CD4-positive, alpha-beta memory T cell (primary cell): ENCODE measurements at places on chromosomes 4 and X. TPM values are rescaled to one million over a fixed set of nuclear protein-coding genes. Genes with fewer than 3 reads are reported as not detected.

- no peak overlapping the region for H3K4me3 ChIP-seq
- DNase-seq, result peak; percentile 8
- no peaks in the 10 kb centered on the region for H3K4me1 ChIP-seq
These were observed 215.3 kb upstream of the TTC29 start for GRCh38 chr4:147160908-147161513.

GRCh38 chr4:17531538-17532285, 16.7 kb downstream of the CLRN2 start:
- H3K4me3 ChIP-seq, result no peak overlapping the region
- H3K36me3 ChIP-seq, result no peaks in the 10 kb centered on the region
- peaks cover 11% of the 10 kb centered on the region for H3K27me3 ChIP-seq

- no peaks in the 10 kb centered on the region for H3K4me1 ChIP-seq
- H3K27me3 ChIP-seq, result no peaks in the 10 kb centered on the region
- no peaks in the 10 kb centered on the region for H3K36me3 ChIP-seq
- DNase-seq, result no peak
- H3K27ac ChIP-seq, result no peak overlapping the region
- no peak overlapping the region for H3K4me3 ChIP-seq
These were observed 244.6 kb upstream of the TET2 start for GRCh38 chr4:104901961-104902605.

DNA sequence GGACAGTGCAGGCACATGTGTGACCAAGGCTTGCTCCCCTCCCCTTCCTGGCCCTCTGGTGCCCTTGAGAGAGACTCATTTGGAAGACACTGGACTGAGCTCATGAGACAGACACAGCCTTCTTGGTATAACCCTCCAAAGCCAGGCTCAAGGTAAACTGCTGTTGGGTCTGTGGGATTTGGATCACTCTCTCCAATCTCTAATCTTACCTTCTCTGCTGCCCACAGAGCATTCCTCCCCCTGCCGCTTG, 105.0 kb upstream of the MAMLD1 start:
- no peak overlapping the region for H3K27ac ChIP-seq
- DNase-seq, result no peak
- H3K4me3 ChIP-seq, result no peak overlapping the region
- H3K4me1 ChIP-seq, result peaks cover 8% of the 10 kb centered on the region
- H3K27me3 ChIP-seq, result no peaks in the 10 kb centered on the region

DNA sequence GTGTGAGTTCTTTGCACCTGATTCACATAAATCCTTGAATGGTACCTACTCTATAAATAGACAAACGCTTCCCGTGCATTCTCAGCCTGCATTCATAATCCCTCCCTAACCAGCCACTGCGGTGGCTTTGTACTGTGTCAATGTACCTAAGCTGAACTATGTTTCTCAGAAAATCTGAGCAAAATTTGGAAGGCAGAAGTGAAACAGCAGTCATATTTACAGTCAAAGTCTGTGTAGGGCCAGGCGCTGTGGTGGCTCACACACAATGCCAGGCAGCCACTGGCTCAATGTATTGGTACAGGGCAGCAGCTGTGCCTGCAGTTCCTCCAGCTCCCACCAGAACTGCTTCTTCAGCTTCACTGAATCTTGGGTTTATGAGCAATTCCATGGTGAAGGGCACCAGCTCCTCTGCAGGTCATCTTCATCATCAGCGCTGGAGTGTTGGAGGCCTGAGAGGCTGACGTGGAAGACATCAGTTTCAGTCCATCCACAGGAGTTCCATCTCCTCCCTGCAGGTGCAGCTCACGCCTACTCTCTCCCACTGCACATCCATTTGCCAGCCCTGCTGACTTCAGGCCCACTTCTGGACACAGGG, 32.3 kb upstream of the IRF2 start:
- no peak overlapping the region for H3K27ac ChIP-seq
- no peak for DNase-seq
- no peak overlapping the region for H3K4me3 ChIP-seq
- H3K36me3 ChIP-seq, result no peaks in the 10 kb centered on the region

DNA sequence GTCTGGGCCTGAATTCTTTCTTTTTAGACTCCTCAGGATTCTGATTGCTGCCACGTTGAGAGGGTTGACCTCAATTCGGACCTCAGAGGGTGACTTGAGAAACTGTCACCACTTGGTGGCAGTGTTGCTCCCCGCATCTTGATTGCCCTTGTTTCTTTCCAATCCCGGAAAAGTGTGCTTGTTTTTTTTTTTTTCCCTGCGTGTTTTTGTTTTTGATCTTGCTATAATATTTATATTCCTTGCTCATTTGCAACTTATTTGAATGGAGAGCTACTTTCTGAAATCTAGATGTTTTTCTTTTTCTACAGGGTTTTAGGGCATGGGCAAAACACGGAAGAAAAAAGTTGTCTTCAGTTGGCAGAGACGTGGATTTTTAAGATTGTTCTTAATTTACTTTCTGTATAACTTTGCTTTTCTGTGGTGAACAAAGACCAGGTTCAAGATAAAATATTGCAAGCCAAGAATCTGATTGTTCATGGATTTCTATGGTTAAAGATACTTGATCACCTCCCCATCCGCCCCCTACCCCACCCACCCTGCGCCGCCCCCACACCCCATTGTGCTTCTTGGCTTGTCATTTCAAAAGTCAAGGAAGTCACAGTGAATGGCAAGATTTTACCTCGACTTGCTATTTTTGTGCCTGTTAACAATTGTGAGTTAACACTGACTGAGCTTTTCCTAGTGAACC, 102.0 kb downstream of the PTTG2 start:
- H3K27ac ChIP-seq, result no peak overlapping the region
- H3K27me3 ChIP-seq, result no peaks in the 10 kb centered on the region
- peaks cover 4% of the 10 kb centered on the region for H3K4me1 ChIP-seq
- no peak overlapping the region for H3K4me3 ChIP-seq
- DNase-seq, result peak; percentile 50

- H3K4me1 ChIP-seq, result no peaks in the 10 kb centered on the region
- no peak for DNase-seq
- no peak overlapping the region for H3K4me3 ChIP-seq
- no peaks in the 10 kb centered on the region for H3K27me3 ChIP-seq
- H3K27ac ChIP-seq, result no peak overlapping the region
- H3K36me3 ChIP-seq, result no peaks in the 10 kb centered on the region
These were observed 52.8 kb downstream of the NPFFR2 start for GRCh38 chr4:72084587-72085011.

DNA sequence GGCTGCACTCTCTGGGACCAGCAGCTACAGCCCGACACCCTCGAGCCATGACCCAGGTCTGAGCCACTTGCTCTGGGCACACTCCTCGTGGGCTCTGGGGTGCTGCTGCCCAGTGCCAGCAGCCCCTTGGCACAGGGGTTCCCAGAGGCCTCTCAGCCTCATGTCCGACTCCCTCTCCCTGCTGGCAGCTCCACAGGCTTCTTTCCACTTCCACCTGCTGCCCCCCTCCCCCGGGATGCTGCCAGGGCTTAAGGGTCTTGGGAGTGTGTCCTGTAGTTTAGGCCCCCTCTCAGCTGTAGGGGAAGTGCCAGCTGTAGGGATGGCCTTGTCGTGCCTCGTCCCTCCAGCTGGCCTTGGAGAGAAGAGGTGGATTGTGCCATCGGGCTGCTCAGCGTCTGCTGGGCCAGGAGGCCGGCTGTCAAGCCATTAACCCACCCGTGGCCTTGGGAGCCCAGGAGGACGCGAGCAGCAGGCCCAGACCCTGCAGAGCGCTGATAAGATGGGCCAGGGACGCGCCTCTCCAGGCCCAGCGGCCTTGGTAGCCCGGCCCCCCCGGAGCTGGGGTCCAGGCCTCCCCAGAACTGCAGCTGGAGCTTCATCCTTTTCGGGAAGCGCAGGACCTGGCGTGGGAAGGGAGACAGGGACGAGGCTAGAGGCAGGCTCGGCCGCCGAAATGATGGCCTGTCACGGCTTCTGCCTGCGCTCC, 1.0 kb upstream of the USP27X start:
- peaks cover 17% of the 10 kb centered on the region for H3K4me1 ChIP-seq
- no peaks in the 10 kb centered on the region for H3K36me3 ChIP-seq
- no peak for DNase-seq
- no peaks in the 10 kb centered on the region for H3K27me3 ChIP-seq
- no peak overlapping the region for H3K4me3 ChIP-seq
- H3K27ac ChIP-seq, result peak overlapping the region; percentile 60

The ZNF630 gene
- total RNA-seq, result 4.9 TPM

The MAGED4B gene
- total RNA-seq, result 15.5 TPM

The UCP1 gene
- total RNA-seq, result not detected

The CENPVL1 gene
- not detected for total RNA-seq

The RAB40AL gene
- total RNA-seq, result 0.64 TPM
